Thoracic aorta (tissue), 2 donors: ENCODE measurements at places on chromosomes 2 and 18. TPM values are rescaled to one million over a fixed set of nuclear protein-coding genes. Genes with fewer than 3 reads are reported as not detected.
A peak's percentile ranks its signal among the peaks of the same experiment; 100 is the strongest.

GRCh38 chr18:33424266-33424946 lies 16.1 kb downstream of the CCDC178 start:
- H3K27me3 ChIP-seq: no peaks in the 10 kb centered on the region
- no peaks in the 10 kb centered on the region for H3K4me1 ChIP-seq
- H3K27ac ChIP-seq: no peak overlapping the region
- DNase-seq: no peak

ARHGEF33 gene
- 0.35 TPM for total RNA-seq

DNA sequence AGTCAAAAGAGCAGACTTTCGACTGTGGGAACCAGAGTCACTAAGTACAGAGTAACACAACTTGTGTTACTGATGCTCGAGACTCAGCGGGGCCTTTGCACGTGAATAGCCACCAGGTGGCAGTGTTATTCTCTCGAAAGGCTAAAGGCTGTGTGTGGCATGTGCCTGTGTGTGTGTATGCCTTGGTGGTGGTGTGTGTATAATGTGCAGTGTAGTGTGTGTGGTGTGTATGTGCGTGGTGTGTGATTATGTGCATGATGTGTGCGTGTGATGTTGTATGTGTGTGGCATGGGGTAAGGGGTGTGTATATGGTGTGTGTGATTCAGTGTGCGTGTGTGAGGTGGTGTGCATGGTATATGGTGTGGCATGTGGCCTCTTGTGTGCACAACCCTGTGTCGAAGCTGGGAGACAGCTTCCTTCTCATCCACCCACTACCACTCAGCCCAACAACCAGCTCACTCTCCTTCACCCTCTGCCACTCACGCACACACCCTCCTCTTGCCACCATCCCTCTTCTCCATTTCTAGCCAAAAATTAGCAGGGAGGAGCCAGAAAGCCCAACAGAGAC lies 83.0 kb upstream of the ZNF532 start:
- no peak overlapping the region for H3K4me3 ChIP-seq
- peaks cover 34% of the 10 kb centered on the region for H3K4me1 ChIP-seq
- H3K27me3 ChIP-seq: no peaks in the 10 kb centered on the region
- DNase-seq: peak; percentile 58
- peak overlapping the region; percentile 36 for H3K27ac ChIP-seq

ARHGAP25 gene
- total RNA-seq: 14.5 TPM

- no peak overlapping the region for H3K4me3 ChIP-seq
- H3K27me3 ChIP-seq: no peaks in the 10 kb centered on the region
- H3K27ac ChIP-seq: no peak overlapping the region
- no peaks in the 10 kb centered on the region for H3K36me3 ChIP-seq
- DNase-seq: no peak
- no peaks in the 10 kb centered on the region for H3K4me1 ChIP-seq
Measured at GRCh38 chr2:177880285-177880684, 192.3 kb downstream of the PDE11A start.

B3GNT7 gene
- total RNA-seq: 11.4 TPM

AOX1 gene
- total RNA-seq: 56.1 TPM

- no peak overlapping the region for H3K4me3 ChIP-seq
- DNase-seq: no peak
- H3K27me3 ChIP-seq: no peaks in the 10 kb centered on the region
- H3K27ac ChIP-seq: no peak overlapping the region
- H3K36me3 ChIP-seq: no peaks in the 10 kb centered on the region
Measured at GRCh38 chr2:39867268-39867667, 88.2 kb upstream of the THUMPD2 start.

GAD1 gene
- 0.41 TPM for total RNA-seq

GRCh38 chr2:217106650-217107014 lies 246.8 kb upstream of the TNP1 start:
- H3K4me3 ChIP-seq: no peak overlapping the region
- H3K27ac ChIP-seq: peak overlapping the region; percentile 90
- no peaks in the 10 kb centered on the region for H3K27me3 ChIP-seq
- H3K4me1 ChIP-seq: peaks cover 2% of the 10 kb centered on the region

GRCh38 chr2:152500772-152501171 lies 165.8 kb downstream of the FMNL2 start:
- no peaks in the 10 kb centered on the region for H3K36me3 ChIP-seq
- peak overlapping the region; percentile 76 for H3K27ac ChIP-seq
- H3K4me3 ChIP-seq: peak overlapping the region; percentile 35
- peaks cover 34% of the 10 kb centered on the region for H3K4me1 ChIP-seq
- DNase-seq: no peak
- H3K27me3 ChIP-seq: no peaks in the 10 kb centered on the region

- no peak for DNase-seq
- no peak overlapping the region for H3K27ac ChIP-seq
- H3K4me3 ChIP-seq: no peak overlapping the region
- peaks cover 24% of the 10 kb centered on the region for H3K4me1 ChIP-seq
- no peaks in the 10 kb centered on the region for H3K27me3 ChIP-seq
- peaks cover 11% of the 10 kb centered on the region for H3K36me3 ChIP-seq
Measured at GRCh38 chr2:230762317-230762896, 49.8 kb downstream of the CAB39 start.

TNS1 gene
- 2,296 TPM for total RNA-seq

GRCh38 chr2:109238580-109238979 lies 109.6 kb downstream of the SH3RF3 start:
- no peaks in the 10 kb centered on the region for H3K36me3 ChIP-seq
- H3K27me3 ChIP-seq: no peaks in the 10 kb centered on the region
- H3K27ac ChIP-seq: peak overlapping the region; percentile 75

- no peak overlapping the region for H3K27ac ChIP-seq
- no peaks in the 10 kb centered on the region for H3K27me3 ChIP-seq
- H3K4me3 ChIP-seq: no peak overlapping the region
- H3K36me3 ChIP-seq: no peaks in the 10 kb centered on the region
Measured at GRCh38 chr2:149080099-149080498, 41.6 kb downstream of the LYPD6B start.

- H3K36me3 ChIP-seq: no peaks in the 10 kb centered on the region
- no peaks in the 10 kb centered on the region for H3K4me1 ChIP-seq
- DNase-seq: no peak
Measured at GRCh38 chr18:67183398-67183797, 333.1 kb downstream of the DSEL start.

ABCB11 gene
- total RNA-seq: not detected

DNA sequence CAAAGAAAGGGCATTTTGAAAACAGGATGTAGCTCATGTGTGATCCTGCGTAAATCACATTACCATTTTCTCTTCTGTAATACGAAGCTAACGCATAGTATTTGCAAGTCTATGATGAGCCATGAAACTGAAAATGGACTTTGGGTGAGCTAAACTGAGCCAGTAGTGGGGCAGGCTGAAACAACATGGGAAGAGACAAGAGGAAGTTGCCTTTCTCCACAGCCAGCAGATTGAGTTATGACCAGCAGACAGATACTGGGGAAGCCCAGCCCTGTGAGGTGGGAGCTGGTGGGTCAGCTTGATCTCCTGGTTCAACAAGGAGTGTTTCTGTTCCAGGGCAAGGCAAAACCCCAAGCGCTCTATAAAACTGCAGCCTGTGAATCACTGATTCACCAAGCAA lies 11.8 kb downstream of the CYRIA start:
- DNase-seq: no peak
- no peak overlapping the region for H3K27ac ChIP-seq
- no peaks in the 10 kb centered on the region for H3K27me3 ChIP-seq
- H3K36me3 ChIP-seq: no peaks in the 10 kb centered on the region
- H3K4me1 ChIP-seq: peaks cover 66% of the 10 kb centered on the region
- H3K4me3 ChIP-seq: no peak overlapping the region

DCDC2C gene
- total RNA-seq: 6.6 TPM

GRCh38 chr2:95027369-95027720 lies 1.8 kb downstream of the MAL start:
- no peak overlapping the region for H3K27ac ChIP-seq
- H3K4me1 ChIP-seq: peaks cover 17% of the 10 kb centered on the region
- no peaks in the 10 kb centered on the region for H3K27me3 ChIP-seq

- no peak overlapping the region for H3K4me3 ChIP-seq
- H3K36me3 ChIP-seq: no peaks in the 10 kb centered on the region
- no peaks in the 10 kb centered on the region for H3K27me3 ChIP-seq
- H3K27ac ChIP-seq: no peak overlapping the region
- DNase-seq: no peak
Measured at GRCh38 chr18:79781331-79781941, 16.3 kb upstream of the KCNG2 start.

GRCh38 chr18:35024196-35024595 lies 17.0 kb upstream of the MAPRE2 start:
- no peaks in the 10 kb centered on the region for H3K36me3 ChIP-seq
- DNase-seq: no peak
- no peak overlapping the region for H3K4me3 ChIP-seq

- H3K36me3 ChIP-seq: no peaks in the 10 kb centered on the region
- no peaks in the 10 kb centered on the region for H3K27me3 ChIP-seq
- no peak overlapping the region for H3K27ac ChIP-seq
- no peak for DNase-seq
- H3K4me3 ChIP-seq: no peak overlapping the region
- no peaks in the 10 kb centered on the region for H3K4me1 ChIP-seq
Measured at GRCh38 chr2:150153646-150154307, 333.7 kb downstream of the RND3 start.
